ENCODE measurements at places on chromosomes 11 and 22.

DNA sequence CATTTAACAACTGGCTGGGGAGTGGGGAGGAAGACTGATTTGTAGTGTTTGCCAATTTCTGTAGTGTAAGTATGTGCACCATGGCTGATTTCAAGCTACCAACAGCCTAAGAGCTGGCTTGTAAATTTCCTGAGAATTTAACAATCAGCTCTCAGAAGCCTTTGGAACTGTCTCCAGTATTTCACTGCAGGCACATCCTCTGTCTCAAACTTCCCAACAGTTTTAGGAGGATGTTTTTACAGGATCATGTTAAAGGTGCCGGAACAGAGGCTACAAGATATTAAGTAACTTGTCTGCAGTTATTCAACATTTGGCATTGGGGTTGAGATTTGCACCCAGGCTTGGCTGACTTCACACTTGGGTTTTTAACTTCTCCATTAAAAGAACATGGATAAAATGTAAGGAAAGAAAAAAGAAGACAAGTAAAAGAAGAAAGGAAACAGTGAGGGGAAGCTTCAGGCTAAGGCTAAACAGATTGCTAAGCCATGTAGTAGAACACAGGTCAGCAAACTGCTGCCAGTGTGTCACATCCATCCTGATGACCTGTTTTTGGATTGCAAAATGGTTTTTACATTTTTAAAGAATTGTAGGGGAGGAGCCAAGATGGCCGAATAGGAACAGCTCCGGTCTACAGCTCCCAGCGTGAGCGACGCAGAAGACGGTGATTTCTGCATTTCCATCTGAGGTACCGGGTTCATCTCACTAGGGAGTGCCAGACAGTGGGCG, 204.8 kb upstream of the SESN3 start:
- DNase-seq, result no peak

DNA sequence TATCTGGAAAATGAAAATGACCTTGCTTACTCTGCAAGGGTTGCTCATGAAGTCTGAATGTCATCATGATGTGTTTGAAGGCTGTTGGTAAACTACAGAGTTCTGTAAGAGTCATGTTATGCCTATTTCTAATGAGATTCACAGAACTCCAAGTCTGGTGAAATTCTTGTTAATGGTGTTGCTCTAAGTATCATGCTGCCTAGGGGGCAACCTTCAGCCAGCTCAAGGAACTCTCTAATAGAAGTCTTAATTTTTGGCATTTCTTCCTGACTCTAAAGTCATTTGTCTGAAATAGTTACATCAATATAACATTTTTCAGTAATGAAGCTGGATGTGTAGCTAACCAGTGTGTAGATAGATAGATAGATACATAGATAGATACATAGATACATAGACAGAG, 302.8 kb downstream of the FAT3 start:
- no peak for DNase-seq

- DNase-seq, result no peak
Measured at GRCh38 chr11:62543680-62544444, 2.7 kb downstream of the AHNAK start.

- DNase-seq, result no peak
Measured at GRCh38 chr11:33617672-33618350, 82.8 kb downstream of the C11orf91 start.

DNA sequence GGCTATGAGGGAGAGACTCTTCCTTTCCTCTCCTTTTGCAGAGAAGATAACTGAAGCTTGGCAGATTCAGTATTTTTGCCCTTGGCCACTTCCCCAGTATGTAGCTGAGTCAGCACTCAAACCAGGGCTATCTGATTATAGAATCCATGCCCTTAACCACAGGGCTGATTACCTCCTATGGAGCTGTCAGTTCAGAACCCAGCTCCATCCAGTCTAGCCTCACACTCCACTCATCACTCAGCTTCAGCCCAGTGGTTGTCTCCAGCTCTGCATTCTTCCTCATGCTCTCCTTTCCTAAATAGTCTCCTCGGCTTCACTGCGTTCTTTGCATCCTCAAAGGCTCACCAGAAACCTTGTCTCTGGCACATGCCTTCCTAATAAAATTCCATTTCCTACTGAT, 151.6 kb upstream of the BLID start:
- DNase-seq, result no peak

DNA sequence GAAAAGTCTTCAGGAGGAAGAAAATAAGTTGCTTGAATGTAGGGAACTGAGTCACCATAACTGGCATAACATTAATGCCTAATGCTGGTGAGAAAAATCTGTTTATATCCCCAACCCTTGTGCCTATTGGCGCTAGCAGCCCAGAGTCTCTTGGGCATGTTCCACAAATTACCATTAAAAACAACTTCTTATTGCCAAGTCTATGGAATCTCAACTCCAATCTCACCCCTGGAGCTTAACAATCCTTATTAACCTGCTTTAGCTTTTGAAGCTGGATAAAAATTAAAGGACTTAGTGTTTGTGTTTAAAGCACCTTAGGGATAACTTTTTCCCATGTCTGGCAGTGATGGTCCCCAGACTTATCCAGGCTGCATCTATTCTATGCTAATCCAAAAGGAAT, 143.0 kb downstream of the APIP start:
- no peak for DNase-seq

GRCh38 chr11:41522899-41523672, 63.6 kb upstream of the LRRC4C start:
- DNase-seq, result no peak

DNA sequence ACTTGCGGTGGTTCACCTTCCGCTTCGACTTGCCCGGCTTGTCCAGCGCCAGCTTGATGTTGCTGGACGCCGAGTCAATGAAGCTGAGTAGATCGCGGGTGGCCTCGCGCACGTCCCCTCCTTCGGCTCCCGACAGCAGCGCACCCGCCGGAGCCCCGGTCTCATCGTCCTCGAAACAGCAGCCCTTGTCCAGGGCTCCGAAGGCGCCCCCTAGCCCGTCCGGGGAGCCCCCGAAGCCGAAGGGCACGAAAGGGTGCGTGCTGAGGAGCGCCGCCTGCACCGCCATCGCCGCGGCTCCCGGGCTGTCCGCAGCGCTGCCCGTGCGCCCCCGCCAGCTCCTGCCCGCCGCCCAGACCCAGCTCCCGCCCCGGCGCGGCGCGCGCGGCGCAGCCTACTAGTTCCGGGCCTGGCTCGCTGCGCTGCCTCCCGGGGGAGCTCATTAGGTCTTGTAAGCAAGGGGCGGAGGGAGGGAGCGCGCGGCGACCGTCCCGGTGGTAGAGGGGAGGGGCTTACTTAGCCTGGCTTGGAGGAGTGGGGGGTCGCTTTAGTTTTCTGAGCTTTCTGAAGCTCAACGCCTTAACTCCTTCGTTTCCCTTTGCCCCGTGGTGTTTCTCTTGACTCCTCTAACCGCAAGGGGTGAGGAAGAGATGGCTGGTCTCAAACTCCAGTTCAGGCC, at the start of gene FAM181B:
Gene FAM181B (minus strand): TSS at position 421 of the 676 bp plus-strand sequence. CDS start 135 bp downstream, at position 286.
- no peak for DNase-seq

- no peak for DNase-seq
Measured at GRCh38 chr11:2551131-2551530, 106.3 kb downstream of the KCNQ1 start.

DNA sequence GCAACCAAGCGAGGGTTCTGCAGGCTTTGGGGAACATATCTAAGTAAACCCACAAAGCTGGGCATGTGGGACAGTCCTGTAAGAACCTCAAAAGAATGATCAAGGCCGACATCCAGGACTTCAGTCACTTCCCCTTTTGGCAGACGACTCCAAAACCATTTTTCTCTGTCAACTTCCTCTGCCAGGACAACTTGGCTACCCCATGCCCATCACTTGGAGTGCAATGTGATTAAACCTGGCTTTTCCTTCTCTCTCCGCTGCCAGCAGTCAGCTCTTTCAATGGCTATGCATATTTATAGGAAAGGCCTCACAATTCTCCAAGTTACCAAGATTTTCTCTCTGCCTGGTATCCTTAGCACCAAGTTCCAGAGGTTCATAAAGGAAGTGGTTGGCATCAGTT, 78.9 kb downstream of the C11orf58 start:
- no peak for DNase-seq

DNA sequence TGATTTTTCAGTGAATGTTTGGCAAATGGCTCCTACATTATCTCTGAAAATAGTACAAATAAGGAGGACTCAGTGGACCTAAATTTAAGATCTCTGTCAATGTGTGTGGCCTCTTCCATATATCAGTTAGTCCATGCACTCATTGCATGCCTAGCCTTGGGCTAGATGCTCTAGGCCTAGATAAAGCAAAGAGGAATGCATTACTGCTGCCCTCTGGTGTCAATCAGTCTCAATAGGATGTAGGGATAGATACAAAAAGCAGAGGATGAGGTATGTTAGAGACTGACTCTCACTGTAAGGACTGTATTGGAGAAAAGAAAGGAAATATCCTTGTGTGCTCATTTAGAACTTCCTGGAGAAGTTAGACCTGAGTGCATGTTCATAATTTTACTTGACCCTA, 42.0 kb downstream of the MS4A2 start:
- DNase-seq, result no peak

- no peak for DNase-seq
Measured at GRCh38 chr11:44434191-44434590, 124.3 kb upstream of the ALX4 start.

DNA sequence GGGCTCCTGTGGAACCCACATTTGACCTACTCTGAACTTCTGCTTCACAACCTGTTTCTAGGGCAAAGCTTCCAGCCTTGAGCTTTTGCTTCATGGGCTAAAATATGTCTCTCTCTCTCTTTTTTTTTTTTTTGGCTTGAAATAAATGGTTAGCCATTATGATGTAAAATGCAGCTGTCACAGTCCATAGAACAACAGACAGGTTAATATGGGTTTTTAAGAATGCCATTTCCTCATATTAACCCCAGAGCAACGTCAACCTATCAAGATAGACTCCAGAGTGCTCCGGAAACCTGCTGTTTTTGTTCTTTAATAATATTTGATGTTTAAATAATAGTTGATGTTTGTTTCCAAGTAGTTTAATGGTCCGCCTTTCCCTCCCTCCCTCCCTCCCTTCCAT, 285.6 kb downstream of the TENM4 start:
- no peak for DNase-seq

DNA sequence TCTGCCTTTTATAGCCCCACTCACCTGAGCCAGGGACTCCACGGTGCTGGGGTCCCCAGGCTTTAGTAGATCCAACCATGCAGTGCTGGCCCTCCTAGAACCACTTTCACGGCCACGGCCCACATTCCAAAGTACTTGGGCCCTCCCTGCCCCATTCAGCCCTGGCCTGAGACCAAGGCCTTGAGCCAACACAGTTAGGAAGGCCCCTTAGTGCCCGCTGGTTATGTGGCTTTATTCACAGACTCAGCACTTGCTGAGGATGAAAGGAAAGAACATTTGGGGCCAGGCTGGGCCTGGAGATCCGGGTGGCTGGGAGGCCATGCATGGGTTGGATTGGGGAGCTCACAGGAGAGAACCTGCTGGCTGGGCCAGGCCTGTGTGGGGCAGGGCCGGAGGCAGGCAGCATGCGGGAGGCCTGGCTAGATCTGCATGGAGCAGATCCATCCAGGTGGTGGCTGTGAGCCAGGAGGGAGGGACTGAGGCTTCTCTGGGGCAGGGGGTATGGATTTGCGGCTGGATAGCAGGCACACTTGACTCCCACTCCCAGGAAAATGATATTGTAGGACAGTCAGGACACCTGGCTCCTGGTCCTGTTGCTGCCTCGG, 12.6 kb downstream of the CHRM1 start:
- no peak for DNase-seq

All from skeletal muscle cell (primary cell).